ENCODE measurements at places on chromosomes 11 and 22. TPM values are rescaled to one million over a fixed set of nuclear protein-coding genes. Genes with fewer than 3 reads are reported as not detected.

DNA sequence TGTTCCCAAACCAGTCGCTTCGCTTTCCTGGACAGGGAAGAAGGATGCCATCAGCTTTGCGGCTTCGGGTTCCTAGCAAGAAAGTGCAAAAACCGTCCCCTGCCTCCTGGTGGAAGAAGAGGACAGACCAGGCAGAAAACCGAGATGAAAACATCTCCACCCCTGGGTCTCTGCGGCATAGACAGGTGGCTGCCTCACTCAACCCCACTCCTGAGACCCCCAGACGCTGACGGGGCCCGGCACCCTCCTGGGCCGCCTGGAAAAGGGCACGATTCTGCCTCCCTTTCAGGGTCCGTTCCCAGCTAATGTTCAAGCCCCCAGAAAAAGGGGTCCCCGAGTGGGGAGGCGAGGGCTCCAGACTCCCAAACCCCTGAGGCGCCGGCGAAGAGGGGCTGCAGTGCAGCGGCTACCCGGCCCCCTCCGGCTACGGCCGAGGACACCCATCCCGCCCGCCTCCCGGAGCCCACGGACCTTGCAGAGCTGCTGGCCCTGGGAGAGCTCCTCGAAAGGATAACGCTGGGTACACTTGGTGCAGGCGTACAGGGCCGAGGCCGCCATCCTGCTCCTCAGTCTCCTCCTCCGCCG, 569 bp downstream of the FAM76B start:
- DNase-seq: peak; percentile 32
- H3K27me3 ChIP-seq: no peaks in the 10 kb centered on the region
- peak overlapping the region; percentile 48 for H3K4me3 ChIP-seq
- peaks cover 43% of the 10 kb centered on the region for H3K4me1 ChIP-seq
- peaks cover 23% of the 10 kb centered on the region for H3K36me3 ChIP-seq
- H3K27ac ChIP-seq: peak overlapping the region; percentile 99

DNA sequence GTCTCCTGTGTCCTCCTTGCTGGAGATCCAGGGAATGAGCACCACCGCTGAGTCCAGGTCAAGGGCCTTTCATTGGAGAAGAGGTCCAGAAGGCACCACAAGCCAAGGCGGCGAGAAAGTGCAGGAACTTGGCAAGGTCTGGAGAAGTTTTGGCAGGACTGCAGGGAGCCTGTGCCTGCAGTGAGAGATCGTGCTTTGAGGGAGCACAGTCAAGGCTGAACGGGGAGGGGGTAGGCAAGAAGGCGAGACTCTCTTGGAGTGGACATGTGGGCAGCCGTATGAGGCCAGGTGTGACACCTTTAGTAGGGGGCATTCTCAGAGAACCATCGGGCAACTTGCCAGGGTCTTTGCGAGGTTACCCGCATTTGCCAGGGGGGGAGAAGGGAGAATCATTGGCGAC, 30.5 kb downstream of the LRRC10B start:
- H3K4me1 ChIP-seq: no peaks in the 10 kb centered on the region
- H3K36me3 ChIP-seq: no peaks in the 10 kb centered on the region
- no peak overlapping the region for H3K27ac ChIP-seq
- DNase-seq: no peak

DNA sequence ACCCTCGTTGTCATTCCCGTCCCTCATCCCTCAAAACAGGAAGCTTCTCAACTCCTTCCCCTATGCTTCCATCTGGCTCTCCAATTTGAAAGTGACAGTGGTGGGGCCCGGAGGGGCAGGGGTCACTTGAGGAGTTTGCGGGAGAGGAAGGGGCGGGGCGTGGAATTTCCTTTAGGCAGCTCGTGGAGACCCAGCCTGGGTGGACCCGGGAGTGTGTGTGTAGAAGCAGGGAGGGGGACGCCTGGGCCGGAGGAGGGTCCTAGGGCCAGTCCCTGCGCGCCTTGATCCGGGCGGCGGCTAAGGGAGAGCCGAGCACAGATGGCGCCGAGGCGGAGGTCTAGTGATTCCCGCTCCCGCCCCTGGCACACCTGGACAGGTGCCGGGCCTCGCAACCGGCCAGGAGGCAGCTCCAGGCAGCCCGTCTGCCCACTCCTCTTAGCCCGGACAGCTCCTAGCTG, 7.8 kb upstream of the PAX6 start:
- no peaks in the 10 kb centered on the region for H3K36me3 ChIP-seq
- no peak for DNase-seq
- no peak overlapping the region for H3K27ac ChIP-seq
- peaks cover 43% of the 10 kb centered on the region for H3K4me1 ChIP-seq

Gene LTO1
- polyA plus RNA-seq: 18.7 TPM

Gene TESMIN
- polyA plus RNA-seq: 2.6 TPM

DNA sequence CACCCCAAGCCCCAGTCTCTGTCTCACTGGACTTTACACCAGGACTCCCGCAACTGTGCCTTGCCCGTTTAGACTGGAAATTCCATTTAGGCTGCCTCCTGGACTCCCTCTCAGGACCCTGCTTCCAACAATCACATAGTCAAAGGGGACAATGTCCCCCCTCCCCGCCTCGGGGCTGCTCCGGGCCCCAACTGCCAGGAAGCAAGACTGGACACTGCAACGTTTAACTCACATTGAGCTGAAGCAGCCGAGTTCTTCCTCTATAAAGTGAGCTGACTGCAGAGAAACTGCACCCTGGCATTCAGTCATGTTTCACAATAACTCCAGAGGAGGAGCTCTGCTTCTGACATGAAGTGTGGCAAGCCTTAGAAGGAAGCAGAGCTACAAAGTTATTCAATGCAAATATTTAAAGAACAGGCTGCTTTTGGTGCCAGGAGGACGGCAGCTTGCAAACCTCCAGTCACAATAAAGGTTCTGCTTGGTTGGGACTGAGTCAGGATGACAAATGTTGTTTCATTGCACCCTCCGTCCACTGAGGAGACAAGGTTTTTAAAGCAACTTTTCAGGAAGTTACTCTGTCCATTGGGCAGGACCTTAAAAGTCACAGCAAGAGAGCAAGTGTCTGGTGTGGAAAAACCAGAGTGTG, 19.9 kb downstream of the PACSIN2 start:
- DNase-seq: no peak
- no peaks in the 10 kb centered on the region for H3K36me3 ChIP-seq
- H3K4me1 ChIP-seq: peaks cover 22% of the 10 kb centered on the region
- H3K27me3 ChIP-seq: no peaks in the 10 kb centered on the region
- no peak overlapping the region for H3K4me3 ChIP-seq

Gene FADS2
- polyA plus RNA-seq: 0.94 TPM

DNA sequence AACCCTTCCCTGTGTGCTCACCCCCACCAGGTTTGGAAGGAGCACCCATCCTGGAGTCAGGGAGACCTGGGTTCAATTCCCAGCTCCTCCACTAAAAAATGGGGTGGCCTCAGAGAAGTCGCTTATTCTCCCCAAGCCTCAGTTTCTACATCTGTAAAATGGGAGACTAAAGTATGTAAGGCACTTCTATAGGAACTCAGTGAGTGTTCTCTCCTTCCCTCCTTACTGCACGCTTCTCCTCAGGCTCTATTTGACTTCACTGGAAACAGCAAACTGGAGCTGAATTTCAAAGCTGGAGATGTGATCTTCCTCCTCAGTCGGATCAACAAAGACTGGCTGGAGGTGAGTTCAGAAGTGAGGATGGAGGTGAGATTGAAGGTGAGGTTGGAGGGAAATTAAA, 11.3 kb downstream of the NCF4 start:
- H3K36me3 ChIP-seq: no peaks in the 10 kb centered on the region
- peaks cover 19% of the 10 kb centered on the region for H3K4me1 ChIP-seq
- no peak overlapping the region for H3K27ac ChIP-seq
- no peaks in the 10 kb centered on the region for H3K27me3 ChIP-seq

All from CD4-positive, alpha-beta memory T cell (primary cell).